B cell (primary cell): ENCODE measurements at places on chromosomes 1 and 21.
A peak's percentile ranks its signal among the peaks of the same experiment; 100 is the strongest.

DNA sequence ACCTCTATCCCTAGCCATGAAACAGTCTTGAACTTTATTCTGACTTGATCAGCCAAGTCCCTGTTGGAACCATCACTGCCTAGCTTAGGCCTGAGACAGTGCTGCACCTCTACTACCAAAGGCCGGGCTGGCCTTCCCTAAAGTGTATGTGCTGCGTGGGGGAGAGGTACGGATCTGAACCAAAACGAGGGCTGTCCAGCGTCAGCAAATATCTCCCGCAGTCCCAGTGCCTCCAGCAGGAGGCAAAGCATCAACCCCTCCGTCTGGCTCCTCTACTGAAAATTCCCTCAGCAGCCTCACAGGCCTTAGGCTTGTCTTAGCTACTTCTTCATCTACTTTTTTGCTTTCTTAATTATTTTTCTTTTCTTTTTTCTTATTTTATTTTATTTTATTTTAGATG lies 33.3 kb upstream of the KIF26B start:
- DNase-seq, result no peak

DNA sequence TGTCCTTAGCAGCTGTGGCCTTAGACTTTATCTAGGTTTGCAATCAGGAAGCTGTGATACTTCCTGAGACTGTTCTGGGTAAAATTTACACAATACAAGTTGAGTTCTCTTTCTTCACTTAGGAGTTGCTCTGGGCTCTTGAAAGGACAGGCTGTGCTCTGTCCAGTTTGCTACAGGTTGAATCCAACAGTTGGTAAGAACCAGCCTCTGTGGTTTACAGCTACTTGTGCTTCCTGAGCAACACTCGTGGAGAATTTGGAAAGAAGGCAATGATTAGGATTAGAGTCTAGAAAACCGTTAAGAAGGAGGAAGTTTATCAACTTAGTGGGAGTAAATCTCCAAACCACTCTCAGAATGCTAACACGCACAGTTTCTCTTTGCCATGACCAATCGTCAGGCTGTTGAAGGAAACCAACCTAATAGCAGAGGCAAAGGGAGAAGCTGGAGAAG lies 26.8 kb downstream of the GFI1 start:
- DNase-seq, result no peak

DNA sequence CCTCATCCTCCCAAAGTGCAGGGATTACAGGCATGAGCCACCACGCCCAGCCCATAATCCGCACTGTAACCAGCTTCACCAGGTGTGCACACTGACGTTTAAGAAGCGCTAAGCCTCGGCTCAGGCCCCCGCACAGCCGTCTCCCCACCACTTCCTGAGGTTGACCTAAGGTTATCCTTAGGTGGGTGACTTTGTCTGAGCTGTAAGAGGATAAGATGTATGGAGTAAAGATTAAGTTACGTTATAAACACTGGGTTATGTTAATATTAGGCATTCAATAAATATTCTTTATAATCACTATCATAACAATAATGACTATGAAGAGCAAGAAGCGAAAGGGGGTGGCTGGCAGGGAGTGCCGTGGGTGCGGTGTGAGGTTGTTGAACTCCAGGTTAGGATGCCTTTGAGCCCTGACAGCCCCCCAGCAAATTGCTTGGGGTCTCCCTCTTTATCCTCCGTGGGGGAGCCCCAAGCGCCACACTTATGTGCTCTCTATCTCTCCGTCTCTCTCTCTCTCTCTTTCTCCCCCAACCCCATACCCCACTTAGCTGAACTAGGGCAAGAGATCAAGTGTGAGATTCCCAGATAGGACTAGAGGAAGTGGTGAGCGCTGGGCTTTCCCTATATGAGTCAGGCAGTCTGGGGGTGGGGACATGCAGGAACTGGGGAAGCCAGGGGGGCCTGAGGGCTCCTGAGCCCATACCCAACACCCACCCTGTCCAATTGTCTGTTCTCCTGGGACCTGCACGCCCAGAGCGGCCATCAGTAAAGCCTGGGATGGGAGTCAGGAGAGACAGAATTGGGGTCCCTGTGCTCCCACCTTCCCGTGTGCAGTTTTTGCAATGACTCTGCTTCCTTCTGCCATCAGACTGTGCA lies 7.6 kb downstream of the EFHD2 start:
- DNase-seq, result peak; percentile 61

DNA sequence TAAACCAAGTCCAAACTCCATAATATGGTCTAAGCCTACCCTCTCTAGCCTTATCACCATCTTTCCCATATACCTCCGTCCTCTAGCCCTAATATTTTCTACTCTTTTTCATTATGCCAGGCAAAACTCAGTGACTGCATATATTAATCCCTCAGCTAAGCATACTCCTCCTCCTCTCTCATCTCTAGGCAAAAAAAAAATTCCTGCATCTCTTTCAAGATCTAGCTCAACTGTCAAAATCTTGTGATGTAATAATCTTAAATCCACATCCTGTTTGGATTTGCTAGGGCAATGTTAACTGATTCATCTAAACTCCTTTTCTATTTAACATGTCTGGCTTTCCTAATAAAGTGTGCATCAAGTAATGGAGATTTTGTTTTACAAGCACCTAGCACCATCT lies 20.4 kb downstream of the PRPF38A start:
- DNase-seq, result no peak

DNA sequence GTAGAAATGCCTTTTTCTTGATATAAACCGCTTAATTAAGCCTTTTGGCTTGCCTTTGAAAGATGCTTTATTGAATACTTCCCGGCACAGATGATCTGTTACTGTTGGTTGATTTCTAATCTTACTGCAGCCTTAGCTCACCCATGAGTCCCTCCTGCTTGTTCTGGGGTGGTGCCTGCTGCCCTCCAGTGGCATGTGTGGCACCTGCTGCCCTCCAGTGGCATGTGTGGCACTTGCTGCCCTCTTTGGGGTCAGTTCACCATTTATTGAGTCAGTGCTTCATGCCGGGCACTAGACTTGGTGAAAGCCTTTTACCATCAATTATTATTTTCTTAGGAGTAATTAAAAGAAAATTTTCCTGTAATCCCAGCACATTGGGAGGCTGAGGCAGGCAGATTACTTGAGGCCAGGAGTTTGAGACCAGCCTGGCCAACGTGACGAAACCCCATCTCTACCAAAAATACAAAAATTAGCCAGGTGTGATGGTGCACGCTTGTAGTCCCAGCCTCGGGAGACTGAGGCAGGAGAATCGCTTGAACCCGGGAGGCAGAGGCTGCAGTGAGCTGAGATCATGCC lies 54.3 kb downstream of the ADARB1 start:
- peak; percentile 85 for DNase-seq

GRCh38 chr1:245682638-245683628 lies 528.1 kb downstream of the KIF26B start:
- no peak for DNase-seq

DNA sequence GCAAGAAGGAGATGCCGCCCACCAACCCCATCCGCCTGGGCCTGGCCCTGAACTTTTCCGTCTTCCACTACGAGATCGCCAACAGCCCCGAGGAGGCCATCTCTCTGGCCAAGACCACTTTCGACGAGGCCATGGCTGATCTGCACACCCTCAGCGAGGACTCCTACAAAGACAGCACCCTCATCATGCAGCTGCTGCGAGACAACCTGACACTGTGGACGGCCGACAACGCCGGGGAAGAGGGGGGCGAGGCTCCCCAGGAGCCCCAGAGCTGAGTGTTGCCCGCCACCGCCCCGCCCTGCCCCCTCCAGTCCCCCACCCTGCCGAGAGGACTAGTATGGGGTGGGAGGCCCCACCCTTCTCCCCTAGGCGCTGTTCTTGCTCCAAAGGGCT lies 732 bp downstream of the SFN start:
- DNase-seq, result no peak

- no peak for DNase-seq
Observed at GRCh38 chr21:33278721-33279120, 12.6 kb downstream of the IL10RB start.

DNA sequence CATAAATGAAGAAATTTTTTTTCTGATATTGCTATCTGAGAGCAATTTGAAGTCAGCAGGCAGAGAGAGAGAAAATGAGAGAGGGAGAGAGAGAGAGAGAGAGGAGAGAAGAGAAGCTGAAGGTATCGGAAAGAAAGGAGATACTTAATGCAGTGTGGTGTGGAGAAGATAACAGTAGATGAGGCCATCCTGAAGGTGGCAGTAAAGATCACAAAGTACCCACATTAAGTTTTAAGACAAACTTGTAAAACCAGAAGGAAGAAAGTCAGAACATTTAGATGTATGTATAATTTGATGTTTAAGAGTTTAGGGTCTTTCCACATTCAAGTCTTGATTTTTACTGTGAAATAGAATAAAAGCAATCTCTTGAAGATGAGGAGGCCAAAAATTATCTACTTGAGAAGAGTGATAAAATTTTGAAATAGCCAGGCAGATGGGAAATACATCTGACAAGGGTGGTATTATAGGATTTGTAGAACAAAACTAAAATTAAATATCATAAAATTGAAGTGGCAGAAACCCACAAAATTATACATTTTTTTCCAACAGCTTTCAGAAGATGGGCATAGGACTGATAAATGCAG lies 1753.4 kb downstream of the MRPL39 start:
- peak; percentile 75 for DNase-seq

- DNase-seq, result no peak
Observed at GRCh38 chr1:1230656-1231399, 973 bp downstream of the SDF4 start.

- DNase-seq, result no peak
Observed at GRCh38 chr21:41610042-41610839, 102.3 kb upstream of the TMPRSS2 start.
